ENCODE measurements at places on chromosomes 6 and 20.

DNA sequence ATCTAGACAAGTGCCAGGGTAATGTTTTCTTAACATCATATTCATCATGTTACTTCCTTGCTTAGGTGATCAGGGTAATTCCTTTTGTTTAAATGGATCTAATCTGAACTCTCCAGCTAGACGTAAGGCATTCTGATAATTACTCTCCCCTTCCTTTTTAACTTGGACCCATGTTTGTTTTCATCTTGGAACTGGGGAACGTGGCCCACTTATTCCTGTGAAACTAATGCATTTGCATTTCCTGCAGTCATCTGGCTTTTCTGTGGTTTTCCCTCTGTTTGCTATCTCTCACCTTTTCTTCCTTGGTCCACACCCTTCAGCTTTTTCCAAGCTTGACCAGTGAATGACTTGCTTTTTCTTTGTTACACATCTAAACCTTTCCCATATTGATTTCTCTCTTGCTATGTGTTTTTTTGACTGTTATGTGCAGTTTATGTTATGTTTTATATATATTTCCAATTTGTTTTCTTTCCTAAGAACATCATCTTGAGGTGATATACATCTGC, 33.3 kb downstream of the SLX4IP start:
- H3K36me3 ChIP-seq, result peaks cover 15% of the 10 kb centered on the region
- DNase-seq, result no peak
- no peak overlapping the region for H3K27ac ChIP-seq
- no peak overlapping the region for H3K4me3 ChIP-seq

GRCh38 chr20:36499723-36500501, 41.4 kb upstream of the MYL9 start:
- peaks cover 1% of the 10 kb centered on the region for H3K36me3 ChIP-seq
- H3K27ac ChIP-seq, result no peak overlapping the region
- H3K4me3 ChIP-seq, result no peak overlapping the region
- H3K4me1 ChIP-seq, result no peaks in the 10 kb centered on the region
- no peaks in the 10 kb centered on the region for H3K27me3 ChIP-seq

GRCh38 chr20:24742436-24742835, 206.6 kb upstream of the CST7 start:
- no peak overlapping the region for H3K27ac ChIP-seq
- H3K4me3 ChIP-seq, result no peak overlapping the region
- DNase-seq, result no peak
- H3K4me1 ChIP-seq, result peaks cover 24% of the 10 kb centered on the region
- H3K27me3 ChIP-seq, result no peaks in the 10 kb centered on the region
- H3K36me3 ChIP-seq, result peaks cover 1% of the 10 kb centered on the region

GRCh38 chr6:134740027-134740373, 209.9 kb downstream of the ALDH8A1 start:
- no peaks in the 10 kb centered on the region for H3K4me1 ChIP-seq
- H3K4me3 ChIP-seq, result no peak overlapping the region

GRCh38 chr20:6851136-6851535, 83.7 kb downstream of the BMP2 start:
- H3K27ac ChIP-seq, result no peak overlapping the region
- DNase-seq, result no peak
- no peaks in the 10 kb centered on the region for H3K4me1 ChIP-seq
- H3K4me3 ChIP-seq, result no peak overlapping the region

DNA sequence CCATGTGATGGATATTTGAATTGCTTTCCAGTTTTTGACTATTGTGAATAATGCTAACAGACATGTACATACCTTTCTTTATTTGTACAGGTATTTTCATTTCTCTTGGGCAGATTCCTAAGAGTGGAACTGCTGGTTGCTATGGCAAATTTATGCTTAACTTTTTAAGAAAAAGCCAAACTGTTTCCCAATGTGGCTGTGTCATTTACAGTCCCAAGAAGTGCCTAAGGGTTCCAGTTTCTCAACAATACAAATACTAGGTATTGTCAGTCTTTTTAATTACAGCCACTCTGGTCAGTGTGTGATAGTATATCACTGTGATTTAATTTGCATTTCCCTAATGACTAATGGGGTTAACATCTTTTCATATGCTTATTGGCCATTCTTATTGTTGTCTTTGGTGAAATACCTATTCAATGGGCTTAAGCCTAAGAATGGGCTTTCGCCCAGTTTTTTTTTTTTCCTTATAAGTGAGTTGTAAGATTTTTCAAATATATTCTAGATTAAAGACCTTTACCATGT, 10.3 kb downstream of the REPS1 start:
- H3K4me1 ChIP-seq, result peaks cover 23% of the 10 kb centered on the region
- DNase-seq, result no peak
- H3K4me3 ChIP-seq, result no peak overlapping the region
- H3K27me3 ChIP-seq, result no peaks in the 10 kb centered on the region
- H3K27ac ChIP-seq, result no peak overlapping the region

- H3K36me3 ChIP-seq, result no peaks in the 10 kb centered on the region
- DNase-seq, result no peak
- H3K4me1 ChIP-seq, result no peaks in the 10 kb centered on the region
- H3K4me3 ChIP-seq, result no peak overlapping the region
- H3K27me3 ChIP-seq, result no peaks in the 10 kb centered on the region
These were observed 225.1 kb upstream of the FERMT1 start for GRCh38 chr20:6347916-6348315.

DNA sequence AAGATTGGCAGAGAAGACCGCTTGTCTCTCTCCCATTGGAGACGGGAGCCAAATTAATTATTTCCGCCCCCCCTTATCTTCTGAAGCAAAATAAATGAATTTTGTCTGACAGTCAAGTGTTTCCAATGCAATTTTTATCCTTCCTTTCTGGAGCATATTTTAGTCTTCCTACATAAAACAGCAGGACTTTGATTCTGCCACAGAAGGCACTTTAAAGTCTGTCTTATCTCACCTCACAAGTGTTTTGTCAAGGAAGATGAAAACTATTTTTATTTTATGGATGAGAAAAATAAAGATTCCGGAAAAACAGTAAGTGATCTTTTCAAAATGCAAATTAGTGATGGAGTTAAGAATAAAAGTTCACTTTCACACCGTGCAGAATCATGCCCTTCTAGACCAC, 140.4 kb downstream of the OPRM1 start:
- H3K36me3 ChIP-seq, result peaks cover 54% of the 10 kb centered on the region
- H3K4me3 ChIP-seq, result no peak overlapping the region
- peaks cover 4% of the 10 kb centered on the region for H3K4me1 ChIP-seq
